ENCODE measurements at places on chromosomes 7 and 10.

- DNase-seq, result no peak
Observed at GRCh38 chr10:48836605-48837004, 103.0 kb downstream of the LRRC18 start.

GRCh38 chr10:47058961-47059391, 147.7 kb downstream of the PTPN20 start:
- DNase-seq, result no peak

GRCh38 chr7:86469680-86470295, 173.9 kb upstream of the GRM3 start:
- DNase-seq, result no peak

- DNase-seq, result peak; percentile 78
Observed at GRCh38 chr7:131556053-131556908, at the start of gene PODXL. PODXL (minus strand) TSS chr7:131556628; CDS start chr7:131556359, 269 bp downstream.

DNA sequence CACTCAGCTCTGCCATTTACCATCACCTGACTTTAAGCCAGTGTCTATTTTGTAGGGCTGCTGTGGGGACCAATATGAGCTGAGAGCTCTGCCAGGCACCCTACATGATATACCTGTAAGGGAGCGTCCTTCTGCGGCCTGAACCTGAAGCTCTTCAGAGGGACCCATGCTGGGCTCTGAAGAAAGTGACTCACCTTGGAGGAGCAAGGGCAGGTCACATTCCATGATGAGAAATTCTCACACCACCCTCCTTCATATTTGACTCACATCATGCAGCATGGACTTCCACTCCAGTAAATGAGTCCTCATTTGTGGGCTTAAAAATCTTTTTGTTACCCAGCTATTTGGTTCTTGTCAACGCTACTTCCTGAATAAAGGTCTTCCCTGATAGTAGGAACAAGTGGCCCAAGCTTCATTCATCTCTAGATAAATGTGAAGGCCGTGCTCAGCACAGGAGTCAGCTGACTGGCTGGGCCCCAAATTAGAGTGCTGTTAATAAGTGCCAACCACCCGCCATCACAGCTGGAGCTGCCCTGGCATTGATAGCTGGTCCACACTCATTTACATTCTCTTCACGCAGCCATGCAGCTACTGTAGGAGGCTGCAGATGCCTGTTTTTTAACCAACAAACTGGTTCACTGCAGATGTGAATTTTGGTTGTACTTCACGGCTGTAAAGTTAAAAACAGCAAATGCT, 78.4 kb downstream of the RNF216 start:
- DNase-seq, result no peak

DNA sequence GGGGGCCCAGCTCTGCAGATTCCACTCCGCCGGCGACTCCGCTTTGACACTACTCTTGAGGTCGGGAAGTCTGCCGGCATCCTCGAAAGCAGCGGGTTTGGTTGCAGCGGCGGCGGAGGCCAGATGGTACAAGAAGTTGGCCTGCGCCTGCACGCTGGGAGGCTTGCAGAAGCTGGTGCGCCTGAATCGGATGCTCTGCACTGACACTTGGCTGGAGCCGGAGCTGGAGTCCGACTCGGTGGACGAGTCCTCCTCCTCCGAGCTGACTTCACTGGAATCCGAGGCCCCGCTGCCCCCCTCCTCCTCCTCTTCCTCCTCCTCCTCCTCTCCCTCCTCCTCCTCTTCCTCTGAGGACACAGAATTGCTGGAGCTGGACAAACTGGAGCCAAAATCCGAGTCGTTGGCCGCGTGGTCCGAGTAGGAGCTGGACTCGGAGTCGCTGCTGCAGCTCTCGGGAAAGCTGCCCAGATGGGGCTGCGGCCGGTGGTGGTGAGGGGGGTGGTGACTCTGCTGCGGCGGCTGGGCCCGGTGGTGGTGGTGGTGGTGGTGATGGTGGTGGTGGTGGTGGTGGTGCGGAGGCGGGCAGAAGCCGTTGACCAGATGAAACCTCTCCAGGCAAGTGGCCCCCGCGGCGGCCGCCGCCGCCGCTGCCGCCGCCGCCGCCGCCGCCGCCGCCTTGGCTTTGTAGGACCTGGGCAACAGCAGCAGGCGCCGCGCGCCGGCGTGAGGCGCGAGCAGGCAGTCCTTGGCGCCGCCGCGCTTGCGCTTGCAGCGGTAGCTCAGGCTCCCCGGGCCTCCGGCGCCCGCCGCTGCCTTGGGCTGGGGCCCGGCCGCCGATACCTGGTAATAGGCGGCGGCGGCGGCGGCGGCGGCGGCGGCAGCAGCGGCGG, 9.0 kb downstream of the SKIDA1 start:
- DNase-seq, result no peak

- no peak for DNase-seq
Observed at GRCh38 chr10:90674928-90675327, 182.9 kb downstream of the HTR7 start.

GRCh38 chr10:78757344-78757925, 311.3 kb upstream of the ZMIZ1 start:
- DNase-seq, result no peak

- no peak for DNase-seq
Observed at GRCh38 chr10:29630205-29631048, 4.3 kb downstream of the SVIL start.

GRCh38 chr7:127417346-127417745, 24.8 kb upstream of the ZNF800 start:
- no peak for DNase-seq

DNA sequence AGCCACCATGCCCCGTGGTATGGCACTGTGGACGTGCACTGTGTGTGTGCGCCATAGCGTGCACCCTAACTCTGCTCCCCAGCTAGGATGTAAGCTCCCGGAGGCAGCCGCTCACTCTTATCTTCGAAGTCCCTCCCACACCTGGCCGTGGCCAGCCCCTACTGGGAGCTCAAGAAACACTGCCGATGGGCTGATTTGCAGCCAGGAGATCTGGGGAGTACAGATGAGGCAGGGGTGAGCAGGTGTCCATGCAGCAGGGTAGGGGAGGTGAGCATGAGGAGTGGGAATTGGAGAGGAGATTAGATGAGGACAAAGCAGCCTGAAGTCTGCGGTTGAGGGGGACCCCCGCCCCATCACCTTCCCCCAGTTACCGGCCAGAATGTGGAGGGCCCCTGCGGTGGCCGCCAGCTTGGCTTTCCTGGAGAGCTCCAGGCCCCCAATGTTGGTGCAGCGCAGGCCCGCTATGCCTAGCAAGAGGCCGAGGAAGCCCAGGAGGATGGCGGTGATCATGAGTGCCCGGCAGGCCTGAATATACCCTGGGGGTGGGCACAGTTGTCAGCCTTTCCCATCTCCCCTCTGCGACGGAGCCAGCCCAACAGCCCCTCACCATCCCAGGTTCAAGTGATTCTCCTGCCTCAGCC, 3.6 kb downstream of the CLDN15 start:
- no peak for DNase-seq

DNA sequence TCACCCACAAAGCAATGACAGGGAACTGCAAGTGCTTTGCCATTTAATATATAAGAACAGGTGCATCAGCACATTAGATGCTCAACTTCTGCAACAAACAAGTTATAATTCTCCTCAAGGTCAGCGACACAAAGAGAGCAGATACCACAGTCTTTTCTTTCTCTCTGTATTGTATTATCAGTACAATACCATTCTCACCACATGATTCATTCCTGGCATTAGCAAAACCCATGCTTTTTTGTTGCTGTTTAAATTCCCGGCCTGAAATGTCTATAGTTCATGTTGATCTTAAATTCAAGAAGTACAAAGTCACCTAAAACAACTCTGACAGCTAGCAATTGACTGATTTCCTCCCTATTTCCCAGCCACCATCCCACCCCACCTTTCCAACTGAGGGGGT, 111.8 kb upstream of the FEZF1 start:
- DNase-seq, result no peak

DNA sequence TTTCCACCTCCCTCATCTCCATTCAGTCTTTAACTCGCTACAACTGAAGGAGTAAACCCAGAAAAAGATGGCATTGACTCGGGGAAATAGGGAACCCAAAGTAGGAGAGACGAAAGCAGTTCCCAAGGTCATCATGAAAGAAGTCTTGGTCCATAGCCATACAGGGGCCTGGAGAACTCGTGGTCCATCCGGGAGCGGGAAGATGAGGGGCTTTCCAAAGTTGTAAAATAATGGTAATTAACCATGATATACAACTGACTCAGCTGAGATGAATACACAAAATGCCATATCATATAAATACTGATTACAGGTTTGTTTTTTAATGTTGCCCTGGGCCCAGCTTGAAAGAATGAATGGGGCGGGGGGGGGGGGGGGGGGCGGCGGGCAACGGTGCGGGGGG, 32.3 kb downstream of the RBM17 start:
- DNase-seq, result no peak

- DNase-seq, result no peak
Observed at GRCh38 chr10:124546957-124547646, 85.5 kb downstream of the LHPP start.

- DNase-seq, result no peak
Observed at GRCh38 chr7:117780832-117781231, 92.4 kb downstream of the CTTNBP2 start.

DNA sequence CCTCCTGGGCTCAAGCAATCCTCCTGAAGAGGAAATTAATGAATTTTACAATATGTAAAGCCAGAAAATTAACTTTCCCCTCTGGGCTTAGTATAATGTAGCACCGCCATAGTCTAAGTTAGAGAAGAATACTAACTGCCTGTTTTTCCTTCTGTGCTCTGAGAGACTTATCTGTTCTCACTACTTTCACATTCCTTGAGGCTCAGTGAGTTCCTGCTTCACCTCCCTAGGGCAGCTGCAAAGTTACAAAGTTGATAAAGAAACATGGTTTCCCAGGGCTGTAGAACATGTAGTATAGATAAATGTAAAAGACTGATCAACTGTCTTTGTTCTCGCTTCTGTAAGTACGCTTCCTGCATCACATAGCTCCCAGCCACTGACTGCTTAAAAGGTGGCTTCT, 16.0 kb upstream of the OLAH start:
- DNase-seq, result no peak

- DNase-seq, result no peak
Observed at GRCh38 chr7:135913404-135913803, 63.8 kb downstream of the MTPN start.

DNA sequence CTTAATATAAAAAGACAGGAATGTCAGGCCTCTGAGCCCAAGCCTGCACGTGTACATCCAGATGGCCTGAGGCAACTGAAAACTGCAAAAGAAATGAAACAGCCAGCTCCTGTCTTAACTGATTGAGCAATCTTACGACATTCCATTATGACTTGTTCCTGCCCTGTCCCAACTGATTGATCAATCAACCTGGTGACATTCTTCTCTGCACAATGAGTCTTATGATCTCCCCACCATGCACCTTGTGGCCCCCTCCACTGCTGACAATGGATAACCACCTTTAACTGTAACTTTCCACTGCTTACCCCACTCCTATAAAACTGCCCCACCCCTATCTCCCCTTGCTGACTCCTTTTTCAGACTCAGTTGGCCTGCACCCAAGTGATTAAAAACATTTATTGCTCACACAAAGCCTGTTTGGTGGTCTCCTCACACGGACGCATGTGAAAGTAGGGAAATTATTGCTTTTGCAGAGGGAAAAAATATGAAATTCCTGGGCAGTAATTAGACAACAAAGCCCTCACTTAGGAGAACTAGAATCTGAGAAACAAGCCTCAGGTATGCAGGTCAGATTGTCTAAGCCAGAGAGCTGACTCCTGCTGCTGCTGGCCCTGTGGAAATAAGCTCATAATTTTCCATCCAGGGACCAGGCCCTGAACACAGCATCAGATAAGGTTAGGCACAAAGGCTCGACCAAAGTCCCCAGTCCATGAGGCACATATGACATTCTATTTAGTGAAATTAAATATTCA, 5.3 kb downstream of the CYP3A7 start:
- DNase-seq, result no peak

DNA sequence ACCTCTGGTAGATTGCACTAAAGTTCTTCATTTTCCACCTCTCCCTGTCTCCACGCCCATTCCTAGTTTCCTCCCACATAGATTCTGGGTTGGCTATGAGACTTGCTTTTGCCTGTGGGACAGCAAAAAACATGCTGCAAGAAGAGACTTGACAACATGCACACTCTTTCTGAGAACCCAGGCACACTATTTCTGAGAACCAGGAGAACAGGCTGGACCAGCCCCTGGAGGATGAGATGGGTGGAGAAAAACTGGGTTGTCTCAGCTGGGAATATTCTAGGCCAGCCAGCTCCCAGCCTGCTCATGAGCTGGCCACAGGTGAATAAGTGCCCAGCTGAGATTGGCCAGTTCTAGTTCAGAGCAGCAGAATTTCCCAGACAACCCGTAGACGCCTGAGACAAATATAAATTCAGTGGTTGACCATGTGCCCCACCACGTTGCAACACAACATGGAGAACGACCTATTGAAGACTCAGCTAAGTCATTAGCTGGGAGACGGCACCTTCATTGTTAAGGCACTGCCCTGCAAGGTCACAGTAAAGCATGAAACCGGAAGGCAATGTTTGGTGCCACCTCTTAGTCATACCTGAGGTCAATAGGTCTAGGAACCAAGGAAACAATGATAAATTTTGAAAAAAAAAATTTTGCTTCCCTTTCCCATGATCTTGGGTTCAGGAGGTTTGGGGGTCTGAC, 92.7 kb upstream of the AKR1E2 start:
- DNase-seq, result no peak

- no peak for DNase-seq
Observed at GRCh38 chr7:77895905-77896304, 97.3 kb downstream of the PHTF2 start.

- no peak for DNase-seq
Observed at GRCh38 chr10:42150428-42151061, 487.8 kb downstream of the ZNF33B start.

GRCh38 chr10:33794460-33794859, 460.0 kb upstream of the NRP1 start:
- DNase-seq, result no peak

GRCh38 chr10:58217612-58218011, 50.1 kb downstream of the IPMK start:
- DNase-seq, result no peak

GRCh38 chr10:70664702-70665195, 7.6 kb upstream of the ADAMTS14 start:
- DNase-seq, result no peak

GRCh38 chr7:138324941-138325340, 135.1 kb upstream of the TRIM24 start:
- no peak for DNase-seq

GRCh38 chr10:99782447-99783286, at the start of gene ABCC2:
ABCC2 (plus strand) TSS chr10:99782640; CDS start chr10:99782845, 205 bp downstream.
- no peak for DNase-seq

DNA sequence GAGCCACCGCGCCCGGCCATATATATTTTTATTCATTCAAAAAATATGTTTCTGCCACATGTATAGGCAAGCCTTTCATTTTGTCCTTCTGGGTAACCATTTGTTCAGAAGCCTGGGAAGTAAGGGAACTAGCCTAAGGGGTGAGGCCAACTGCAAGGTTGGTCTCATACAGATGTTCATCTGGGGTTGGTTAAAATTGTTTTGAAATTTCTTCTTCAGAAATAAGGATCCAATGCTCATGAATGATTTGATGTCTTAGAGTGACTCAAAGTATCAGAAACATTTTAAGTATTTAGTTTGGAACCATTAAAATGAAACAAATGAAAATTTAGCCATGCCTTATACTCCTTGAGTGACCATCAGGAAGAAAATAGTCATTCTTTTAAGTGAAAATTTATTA, 397.2 kb downstream of the SUGCT start:
- no peak for DNase-seq

Measured in D721Med (cell line).